ENCODE measurements at places on chromosomes 1 and 21. TPM values are rescaled to one million over a fixed set of nuclear protein-coding genes. Genes with fewer than 3 reads are reported as not detected.
A peak's percentile ranks its signal among the peaks of the same experiment; 100 is the strongest.

The PLA2G2D gene
- 3.6 TPM for polyA plus RNA-seq

GRCh38 chr1:206455289-206455665 lies 15.0 kb upstream of the IKBKE start:
- no peak for DNase-seq

- DNase-seq: no peak
Measured at GRCh38 chr1:97006044-97006661, 284.6 kb downstream of the PTBP2 start.

GRCh38 chr21:41435706-41436105 lies 9.7 kb downstream of the MX1 start:
- no peak for DNase-seq

DNA sequence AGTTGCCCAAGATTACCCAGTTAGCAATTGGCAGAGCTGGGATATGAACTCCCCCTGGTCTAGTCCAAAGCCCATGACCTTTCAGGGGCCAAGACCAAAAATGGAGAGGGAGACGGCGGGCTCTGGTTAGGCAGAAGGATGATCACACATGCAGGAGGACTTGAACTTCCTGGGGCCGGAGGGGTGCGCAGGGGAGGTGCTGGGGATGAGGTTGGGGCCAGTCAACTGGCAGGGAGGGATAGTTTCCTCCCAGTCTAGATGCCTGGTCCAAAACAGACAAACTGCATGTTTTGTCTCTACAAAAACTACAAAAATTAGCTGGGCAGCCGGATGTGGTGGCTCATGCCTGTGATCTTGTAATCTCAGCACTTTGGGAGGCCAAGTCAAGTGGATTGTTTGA lies 78.1 kb downstream of the NKAIN1 start:
- DNase-seq: no peak

GRCh38 chr21:38459490-38459889 lies 38.8 kb downstream of the ERG start:
- no peak for DNase-seq

DNA sequence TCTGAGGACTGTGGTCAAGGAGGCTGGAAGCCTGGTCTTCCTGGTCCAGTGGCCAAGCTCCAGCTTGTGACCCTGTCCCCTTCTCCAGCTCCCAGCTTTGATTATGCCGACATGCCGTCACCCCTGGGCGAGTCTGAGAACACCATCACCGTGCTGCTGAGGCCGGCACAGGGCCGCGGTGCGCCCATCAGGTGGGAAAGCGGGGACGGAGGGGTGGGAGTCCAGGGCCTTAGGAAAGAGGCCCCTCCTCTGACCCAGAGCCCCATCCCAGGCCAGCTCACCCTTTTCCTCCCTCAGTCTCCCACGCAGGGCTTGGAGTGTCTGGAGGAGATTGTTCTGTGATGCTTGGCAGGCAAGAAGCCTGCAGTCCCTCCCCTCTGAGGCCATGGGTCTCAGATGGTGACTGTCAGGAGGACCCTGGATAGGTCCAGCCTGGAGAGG lies 43.6 kb downstream of the PTPRU start:
- DNase-seq: no peak

GRCh38 chr1:39297551-39297950 lies 93.1 kb downstream of the MACF1 start:
- no peak for DNase-seq

- no peak for DNase-seq
Measured at GRCh38 chr1:221612047-221612777, 129.7 kb downstream of the DUSP10 start.

DNA sequence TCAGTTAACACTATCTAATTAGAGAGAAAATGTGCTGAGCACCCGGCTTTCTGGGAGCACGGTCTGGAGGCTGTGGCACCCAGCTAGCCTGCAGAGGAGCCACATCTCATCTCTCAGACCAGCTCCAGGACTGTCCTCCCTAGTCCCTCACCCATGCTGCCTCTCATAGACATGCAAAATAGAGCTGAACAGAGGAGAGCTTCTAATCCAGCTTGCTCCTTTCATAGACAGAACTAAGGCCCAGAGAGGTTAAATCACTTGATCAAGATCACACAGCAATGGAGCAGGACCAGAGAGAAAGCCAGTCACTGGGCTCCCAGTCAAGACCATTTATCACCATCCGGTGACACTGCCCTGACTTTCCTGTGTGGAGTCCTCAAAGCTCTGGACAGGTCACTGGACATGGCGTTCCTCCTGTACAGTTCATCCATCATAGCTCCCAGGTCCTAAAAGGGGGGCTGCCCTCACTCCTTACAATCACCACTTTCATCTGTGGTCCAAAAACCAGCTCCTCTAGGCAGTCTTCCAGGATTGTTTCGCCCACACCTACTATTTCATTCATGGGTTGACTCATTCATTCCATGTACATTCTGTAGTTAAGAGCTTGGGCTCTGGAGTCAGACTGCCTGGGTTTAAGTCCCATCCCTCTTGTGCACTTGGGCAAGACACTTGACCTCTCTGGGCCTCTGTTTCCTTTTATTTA lies 8.8 kb upstream of the CAMK2N1 start:
- no peak for DNase-seq

- DNase-seq: no peak
Measured at GRCh38 chr1:115454837-115455511, 116.9 kb upstream of the NGF start.

DNA sequence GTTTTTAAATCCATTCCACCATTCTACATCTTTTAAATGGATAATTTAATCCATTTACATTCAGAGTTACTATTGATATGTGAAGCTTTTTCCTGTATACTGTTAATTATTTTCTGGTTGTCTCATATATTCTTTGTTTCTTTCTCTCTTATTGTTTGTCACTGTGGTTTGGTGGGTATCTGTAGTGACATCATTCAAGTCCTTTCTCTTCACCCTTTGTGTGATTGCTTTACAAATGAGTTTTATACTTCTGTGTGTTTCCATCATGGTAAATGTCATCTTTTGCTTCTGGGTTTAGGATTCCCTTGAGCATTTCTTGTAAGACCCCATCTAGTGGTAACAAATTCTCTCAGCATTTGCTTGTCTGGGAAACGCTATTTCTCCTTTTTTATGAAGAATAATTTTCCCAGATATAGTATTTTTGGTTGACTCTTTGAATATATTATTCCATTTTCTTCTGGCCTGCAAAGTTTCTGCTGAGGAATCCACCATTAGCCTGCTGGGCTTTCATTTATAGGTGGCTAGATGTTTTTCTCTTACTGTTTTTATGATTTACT lies 10.2 kb downstream of the LY9 start:
- no peak for DNase-seq

The MRPS15 gene
- polyA plus RNA-seq: 64.1 TPM

GRCh38 chr1:231431665-231432415 lies 9.8 kb upstream of the EGLN1 start:
- no peak for DNase-seq

DNA sequence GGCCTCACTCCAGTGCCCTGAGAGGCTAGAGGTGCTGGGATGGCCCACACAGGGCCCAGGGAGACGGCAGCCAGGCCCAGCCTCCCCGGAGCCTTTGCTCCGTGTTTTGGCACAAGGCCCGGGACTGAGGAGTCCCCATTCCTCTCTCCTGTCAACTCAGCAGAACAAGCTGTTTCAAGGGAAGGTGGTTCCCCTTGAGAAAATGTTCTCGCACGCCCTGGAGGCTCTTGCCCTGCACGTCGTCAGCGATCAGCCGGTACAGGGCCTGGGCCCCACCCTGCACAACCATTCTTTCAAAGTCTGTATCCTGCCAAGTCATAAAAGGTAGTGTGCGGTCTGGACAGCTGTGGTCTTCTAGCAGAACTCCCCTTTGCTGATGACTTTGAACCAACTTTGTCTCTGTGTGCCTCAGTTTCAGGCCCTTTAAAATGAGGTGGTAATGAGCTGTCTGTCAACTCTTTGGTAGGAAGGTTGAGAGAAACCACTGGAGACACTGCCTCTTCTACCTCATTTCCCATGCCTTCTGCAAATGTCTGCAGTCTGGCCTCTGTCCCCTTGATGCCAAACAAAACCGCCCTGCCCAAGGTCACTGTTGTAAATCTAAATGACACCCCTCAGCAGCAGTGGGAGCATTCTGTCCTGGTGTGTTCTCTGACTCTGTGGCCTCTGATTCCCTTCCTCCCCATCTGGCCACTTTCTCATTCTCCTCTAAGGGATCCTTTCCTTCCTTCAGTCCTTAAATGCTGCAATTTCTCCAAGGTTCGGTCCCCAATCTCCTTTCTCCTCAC lies 138.6 kb upstream of the JUN start:
- peak; percentile 25 for DNase-seq

GRCh38 chr1:157497987-157498735 lies 54.2 kb downstream of the FCRL5 start:
- DNase-seq: no peak
